ENCODE measurements at places on chromosomes 13 and 19.

DNA sequence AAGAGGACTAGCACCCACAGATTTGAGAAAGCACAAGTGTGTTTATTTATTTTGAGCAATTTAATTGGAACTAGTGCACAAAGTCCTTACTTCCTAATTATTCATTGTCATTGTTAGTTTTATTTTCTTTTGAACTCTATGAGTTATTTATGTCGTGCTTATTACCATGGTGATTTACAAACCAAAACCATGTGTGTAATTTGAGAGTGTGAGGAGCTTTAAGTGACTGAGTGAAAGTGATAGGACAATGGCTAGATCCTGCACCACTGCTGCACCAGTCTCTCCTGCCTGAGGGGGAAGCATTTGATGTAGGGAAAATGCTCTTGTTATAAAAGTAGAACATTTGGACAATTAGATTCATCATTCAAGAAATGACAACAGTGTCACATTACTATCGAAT is 172.3 kb upstream of the KLF12 start:
- no peak for DNase-seq

- DNase-seq, result no peak
These were observed 4.7 kb upstream of the IRS2 start for GRCh38 chr13:109790942-109791605.

- no peak for DNase-seq
These were observed 22.8 kb downstream of the DCLK1 start for GRCh38 chr13:36108342-36108741.

GRCh38 chr13:76503291-76503690 is 382.9 kb downstream of the KCTD12 start:
- DNase-seq, result no peak

- DNase-seq, result no peak
These were observed 6.8 kb upstream of the PHLDB3 start for GRCh38 chr19:43511324-43511723.

DNA sequence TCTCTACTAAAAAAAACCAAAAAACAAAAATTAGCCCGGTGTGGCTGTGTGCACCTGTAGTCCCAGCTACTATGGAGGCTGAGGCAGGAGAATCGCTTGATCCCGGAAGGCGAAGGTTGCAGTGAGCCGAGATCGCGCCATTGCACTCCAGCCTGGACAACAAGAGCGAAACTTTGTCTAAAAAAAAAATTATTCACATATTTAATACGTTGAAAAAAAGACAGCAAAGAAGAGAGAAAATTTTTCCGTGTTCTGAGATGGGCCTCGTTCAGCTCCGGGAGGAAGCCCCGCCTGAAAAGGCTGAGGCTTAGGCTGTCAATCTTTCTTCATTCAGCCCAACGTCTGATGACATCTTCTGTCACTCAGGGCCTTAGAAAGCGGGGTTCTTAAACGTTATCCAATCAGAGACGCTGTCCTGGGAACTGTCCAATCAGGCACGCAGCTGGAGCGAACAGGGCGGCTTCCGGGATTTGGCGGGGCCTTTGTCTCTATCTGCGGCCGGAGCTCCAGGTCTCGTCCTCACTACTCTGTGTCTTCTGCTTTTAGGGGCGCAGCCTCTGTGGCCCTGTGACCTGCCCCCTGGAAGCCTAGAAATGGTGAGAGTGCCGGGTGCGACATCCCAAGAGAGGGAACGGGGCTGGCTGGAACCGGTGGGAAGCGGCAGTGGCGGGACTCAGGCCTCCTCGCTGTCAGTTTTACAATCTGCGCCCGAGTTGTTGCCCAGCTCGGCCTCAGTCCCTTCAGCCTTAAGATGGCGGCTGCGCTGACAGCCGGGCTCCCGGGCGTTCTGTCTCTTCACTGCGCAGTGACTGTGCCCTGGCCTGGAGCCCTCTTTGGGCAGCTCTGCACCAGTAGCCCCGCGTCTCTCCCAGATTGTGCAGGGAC is at the start of gene ZNF726:
Gene ZNF726 (plus strand): TSS at position 485 of the 885 bp plus-strand sequence. CDS start 109 bp downstream, at position 594.
- DNase-seq, result peak; percentile 90
